NCI-H2081 (cell line): ENCODE measurements at places on chromosomes 6 and 20.

DNA sequence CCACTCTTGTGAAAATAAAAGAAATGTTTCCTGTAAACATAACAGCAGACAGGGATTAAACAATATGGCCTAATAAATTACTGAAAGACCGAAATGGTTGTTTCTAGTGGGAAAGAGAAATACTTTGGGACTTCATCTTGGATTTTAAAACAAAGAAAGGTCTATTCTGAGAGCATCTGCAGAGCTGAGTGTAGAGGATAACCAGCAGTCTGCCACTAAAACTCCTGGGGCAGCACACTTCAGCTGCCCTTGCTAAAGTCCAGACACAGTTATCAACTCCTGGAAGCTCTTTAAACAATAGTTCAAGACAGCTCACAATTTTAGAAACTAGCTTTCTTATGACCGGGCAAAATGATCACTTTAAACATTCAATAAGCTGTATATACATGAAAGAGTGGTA is 38.6 kb downstream of the AKIRIN2 start:
- no peak for DNase-seq

- DNase-seq = no peak
Observed at GRCh38 chr6:82017288-82017687, 230.3 kb downstream of the IBTK start.

DNA sequence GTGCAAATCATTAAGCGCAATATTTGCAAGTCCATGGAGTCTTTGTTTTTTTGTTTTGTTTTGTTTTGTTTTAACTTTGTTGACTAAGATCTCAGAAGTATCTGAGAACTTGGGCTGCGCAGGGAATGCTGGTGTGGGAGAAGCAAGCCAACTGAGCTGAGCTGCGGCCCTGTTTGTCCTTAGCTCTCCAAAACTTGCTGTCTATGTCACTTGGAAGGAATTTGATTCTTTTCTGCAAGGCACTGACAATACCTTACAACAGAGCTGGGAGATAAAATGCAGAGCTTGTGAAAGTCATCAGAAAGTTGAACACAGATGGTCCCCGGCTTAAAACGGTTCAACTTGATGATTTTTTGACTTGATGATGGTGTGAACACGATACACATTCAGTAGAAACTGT is 5.4 kb downstream of the SLC22A23 start:
- no peak for DNase-seq

GRCh38 chr6:137443901-137444300 is 50.3 kb downstream of the OLIG3 start:
- DNase-seq = no peak

DNA sequence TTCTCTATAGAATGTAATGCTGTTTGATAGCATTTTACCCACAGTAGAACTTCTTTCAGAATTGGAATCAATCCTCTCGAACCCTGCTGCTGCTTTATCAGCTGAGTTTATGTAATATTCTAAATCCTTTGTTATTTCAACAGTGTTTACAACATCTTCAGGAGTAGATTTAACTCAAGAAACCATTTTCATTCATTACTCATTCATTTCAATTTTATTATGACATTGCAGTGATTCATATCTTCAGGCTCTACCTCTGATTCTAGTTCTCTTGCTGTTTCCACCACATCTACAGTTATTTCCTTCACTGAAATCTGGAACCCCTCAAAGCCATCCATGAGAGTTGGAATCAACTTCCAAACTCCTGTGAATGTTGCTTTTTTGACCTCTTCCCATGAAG is 93.7 kb downstream of the ZFAND3 start:
- DNase-seq = no peak
